ENCODE measurements at places on chromosomes 7 and 10.

DNA sequence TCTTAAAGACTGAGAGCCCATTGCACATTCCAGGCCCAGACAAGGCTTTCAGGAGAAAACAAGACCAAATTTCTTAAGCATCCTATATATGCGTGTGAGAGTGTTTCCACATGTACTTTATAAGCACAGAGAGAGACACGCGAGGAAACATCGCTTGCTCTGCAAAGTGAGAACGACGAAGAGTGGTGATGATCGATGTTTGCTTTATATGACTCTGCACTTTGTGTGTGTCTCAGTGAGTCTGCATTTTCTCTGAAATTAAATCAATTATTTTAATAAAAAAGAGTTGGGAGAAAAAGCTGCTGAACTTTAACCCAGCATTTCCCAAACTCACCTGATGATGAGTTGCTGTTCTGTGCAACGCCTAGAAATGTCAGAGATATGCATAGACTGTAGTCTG, 61.7 kb upstream of the ZMIZ1 start:
- no peak for DNase-seq

- DNase-seq = no peak
Measured at GRCh38 chr7:114413761-114414155, 857 bp upstream of the FOXP2 start.

- no peak for DNase-seq
Measured at GRCh38 chr7:78033410-78033809, 234.8 kb downstream of the PHTF2 start.

GRCh38 chr10:50310560-50311174, 59.4 kb upstream of the ASAH2 start:
- no peak for DNase-seq

DNA sequence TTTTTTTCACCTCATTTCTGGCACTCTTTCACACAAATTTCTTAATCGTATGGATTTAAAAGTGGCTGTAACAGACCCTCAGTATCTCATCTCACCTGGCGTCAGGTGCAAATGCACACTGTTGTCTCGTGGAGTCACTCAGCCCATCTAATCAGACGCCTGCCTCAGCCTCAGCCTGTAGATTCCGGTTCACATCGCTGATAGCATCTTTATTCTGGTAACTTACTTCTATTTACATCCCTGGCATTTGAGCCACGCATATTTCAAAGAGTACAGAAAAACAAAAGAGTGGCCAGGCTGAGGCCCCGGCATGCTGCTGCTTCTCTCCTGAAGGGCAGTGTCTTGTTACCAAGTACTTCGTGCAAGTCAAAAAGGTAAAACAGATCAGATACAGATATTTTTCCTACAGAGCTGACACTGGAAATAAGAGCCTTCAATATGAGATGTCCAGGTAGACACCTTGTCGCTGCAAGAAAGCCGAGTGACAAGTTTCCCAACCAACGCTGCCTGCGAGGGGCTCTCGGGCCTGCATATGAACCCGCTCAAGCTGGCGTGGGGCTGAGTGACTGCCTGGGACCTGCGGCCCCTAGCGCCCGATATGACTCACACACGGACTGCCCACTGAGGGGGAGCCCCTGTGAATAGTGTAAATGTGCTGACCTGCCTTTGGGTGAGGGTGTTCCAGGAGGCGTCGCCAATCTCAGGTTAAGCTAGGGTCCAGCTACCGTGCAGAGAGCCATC, 4.3 kb downstream of the VIPR2 start:
- no peak for DNase-seq

DNA sequence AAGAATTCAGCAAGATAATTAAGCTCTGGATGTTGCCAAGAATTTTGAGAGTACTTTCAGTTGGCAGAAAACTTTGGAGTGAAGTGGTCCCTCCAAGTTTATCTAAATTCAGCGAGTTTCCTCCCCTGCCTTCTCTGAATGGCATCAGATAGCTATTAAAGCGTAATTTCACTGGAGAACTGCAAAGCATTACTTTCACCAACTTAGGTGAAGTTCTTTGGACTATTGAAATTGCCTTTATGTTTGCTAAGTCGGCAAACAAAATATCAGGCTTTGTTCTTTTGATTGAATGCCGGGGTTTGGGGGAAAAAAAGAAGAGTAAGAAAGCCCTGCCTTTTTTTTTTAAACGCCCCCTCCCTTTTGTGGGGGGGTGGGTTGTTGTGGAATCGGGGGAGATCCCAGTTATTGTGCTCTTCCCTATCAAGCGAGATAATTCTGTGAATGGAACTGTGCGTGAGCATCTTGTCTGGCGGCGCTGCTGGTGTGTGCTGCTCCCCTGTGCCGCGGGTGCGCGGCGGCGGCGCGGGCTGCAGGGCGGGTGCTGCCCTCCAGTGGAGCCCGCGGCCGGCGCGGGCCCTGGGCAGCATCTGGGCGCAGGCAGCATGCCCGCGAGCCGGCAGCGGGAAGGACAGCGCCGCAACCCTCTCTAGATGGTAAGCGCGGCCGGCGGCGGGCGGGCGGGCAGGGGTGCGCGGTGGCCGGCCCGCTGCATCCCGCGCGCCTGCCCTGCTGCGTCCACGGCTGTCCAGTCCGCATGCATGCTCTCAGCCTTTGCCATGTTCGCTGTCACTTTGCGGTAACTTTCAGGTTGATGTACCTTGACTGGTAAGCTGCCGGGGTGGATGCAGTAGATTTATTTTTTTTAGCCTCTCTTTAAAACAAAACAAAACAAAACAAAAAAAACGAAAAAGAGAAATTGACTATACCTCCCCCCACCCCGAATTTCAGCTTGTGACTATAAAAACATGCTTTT, 176.5 kb downstream of the TCF7L2 start:
- peak; percentile 46 for DNase-seq

- no peak for DNase-seq
Measured at GRCh38 chr7:149529136-149529718, 31.6 kb upstream of the ZNF746 start.
